ENCODE measurements at places on chromosomes 5 and 9.

GRCh38 chr5:123207081-123207537 is 118.1 kb downstream of the PRDM6 start:
- no peak for DNase-seq

DNA sequence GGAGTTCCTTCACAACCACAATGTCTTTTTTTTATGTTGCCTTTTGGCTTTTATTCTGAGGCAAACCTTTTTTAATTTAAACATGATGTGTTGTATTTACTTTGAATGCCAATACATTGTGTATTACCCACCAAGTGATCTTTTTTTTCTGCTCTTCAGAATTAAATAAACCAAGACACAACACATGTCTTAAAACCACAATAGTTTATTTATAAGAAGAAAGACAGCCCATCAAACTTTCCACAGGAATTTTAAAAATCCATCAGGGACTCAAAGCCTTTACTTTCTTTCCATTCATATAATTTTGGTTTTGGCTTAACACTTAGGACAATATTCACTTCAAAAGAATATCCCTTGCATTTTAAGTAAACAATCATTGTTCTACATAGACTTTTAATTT is 321.8 kb upstream of the MEF2C start:
- no peak for DNase-seq

DNA sequence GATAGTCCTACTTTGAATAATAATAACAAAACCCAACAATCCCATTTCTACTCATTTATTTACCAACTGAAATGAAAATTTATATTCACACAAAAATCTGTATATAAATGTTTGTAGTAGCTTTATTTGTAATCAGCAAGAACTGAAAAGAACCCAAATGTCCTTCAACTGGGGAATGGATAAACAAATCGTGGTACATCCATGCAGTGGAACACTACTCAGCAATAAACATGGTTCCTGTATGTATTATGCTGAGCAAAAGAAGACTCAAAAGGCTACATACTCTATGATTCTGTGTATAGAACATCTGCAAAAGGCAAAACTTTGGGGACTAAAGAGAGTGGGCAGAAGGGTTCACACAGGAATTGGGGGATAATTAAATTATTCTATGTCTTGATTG is 136.1 kb upstream of the HAND1 start:
- DNase-seq = no peak

DNA sequence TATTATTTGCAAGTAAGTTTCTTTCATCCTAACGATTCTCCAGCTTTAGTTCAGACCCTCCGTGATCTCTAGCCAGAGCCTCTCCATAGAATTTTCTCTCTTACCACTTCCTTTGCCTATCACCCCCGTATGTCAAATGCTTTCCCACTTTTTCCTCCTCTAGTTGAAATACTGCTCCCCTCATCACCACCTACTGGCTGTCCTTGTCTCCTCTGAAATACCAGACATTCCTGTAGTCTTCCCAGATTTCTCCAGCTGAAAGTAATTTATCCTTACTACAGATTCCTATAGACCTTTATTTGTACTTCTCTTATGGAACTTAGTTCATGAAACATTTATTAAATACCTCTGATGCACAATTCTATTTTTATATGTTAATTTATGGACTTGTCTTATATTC is 36.0 kb upstream of the GLIPR2 start:
- no peak for DNase-seq

GRCh38 chr9:72949918-72950325 is 2.9 kb downstream of the ALDH1A1 start:
- no peak for DNase-seq

- DNase-seq = peak; percentile 6
These were observed 137.3 kb upstream of the KIF2A start for GRCh38 chr5:62168506-62169281.

GRCh38 chr9:27154908-27155307 is 45.9 kb downstream of the TEK start:
- no peak for DNase-seq
